Endodermal cell (in vitro differentiated cells): ENCODE measurements at places on chromosomes 16 and 17.

DNA sequence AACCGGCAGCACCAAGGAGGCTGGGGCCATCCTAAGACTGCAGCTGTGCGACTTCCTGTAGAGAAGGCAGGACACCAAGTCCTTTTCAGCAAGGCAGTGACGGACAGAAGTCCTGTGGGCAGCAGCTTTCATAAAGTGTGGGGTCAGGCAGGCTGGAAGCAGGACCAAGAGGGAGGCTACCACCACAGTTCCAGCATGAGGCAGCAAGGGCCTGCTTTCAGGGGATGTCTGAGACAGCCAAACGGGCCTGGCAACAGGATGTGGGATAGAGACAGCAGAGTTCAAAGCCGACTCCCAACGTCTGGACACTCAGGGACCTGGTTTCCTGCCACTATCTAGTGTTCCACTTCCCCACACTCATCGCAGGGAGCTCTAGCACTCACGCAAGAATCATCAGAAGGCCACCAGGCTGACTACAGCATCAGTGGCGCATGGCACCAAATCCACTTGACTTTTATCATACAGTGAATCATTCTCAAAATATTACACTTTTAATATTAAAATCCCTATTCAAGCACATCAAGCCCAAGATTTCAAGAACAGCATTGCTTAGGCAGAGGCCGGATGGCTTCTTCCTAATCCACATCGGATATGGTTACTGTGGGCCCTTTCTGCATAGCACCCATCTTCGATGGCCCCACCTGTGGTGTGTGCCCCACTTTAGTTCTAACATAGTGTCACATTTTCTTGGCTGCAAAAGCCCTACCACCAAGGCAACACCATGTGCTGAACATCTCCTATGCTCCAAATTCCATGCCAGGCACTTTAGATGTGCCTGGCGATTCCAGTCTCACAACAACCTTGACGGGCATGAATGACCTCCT is 5.2 kb downstream of the USP7 start:
- DNase-seq: peak; percentile 59

DNA sequence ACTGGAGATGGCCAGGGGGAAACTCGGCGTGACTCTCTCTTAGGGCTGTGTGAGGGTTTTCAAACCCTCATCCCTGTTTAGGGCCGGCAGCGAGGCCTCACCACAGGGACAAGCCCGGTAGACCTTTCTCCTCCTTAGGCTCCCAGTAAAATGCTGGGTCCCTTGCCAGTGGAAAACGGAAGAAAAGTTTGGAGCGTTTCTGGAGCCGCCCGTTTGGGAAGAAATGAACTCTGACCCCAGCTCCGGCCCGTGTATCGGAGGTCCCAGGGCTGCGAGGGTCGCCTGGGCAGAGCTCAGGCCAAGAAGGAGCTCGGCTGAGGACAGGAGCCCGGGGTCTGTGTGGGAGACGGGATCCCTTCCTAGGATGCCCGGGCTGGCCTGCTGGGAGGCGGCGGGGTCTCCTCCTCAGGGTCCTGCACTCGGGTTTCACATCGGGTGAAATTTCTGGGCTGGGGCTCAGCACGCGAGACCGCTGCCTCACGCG is 23.2 kb downstream of the ZNF213 start:
- DNase-seq: peak; percentile 82

- peak; percentile 97 for DNase-seq
Measured at GRCh38 chr17:7929158-7930023, at the start of gene KCNAB3. Gene KCNAB3 (minus strand): TSS chr17:7929856. CDS start chr17:7929435, 421 bp downstream.

DNA sequence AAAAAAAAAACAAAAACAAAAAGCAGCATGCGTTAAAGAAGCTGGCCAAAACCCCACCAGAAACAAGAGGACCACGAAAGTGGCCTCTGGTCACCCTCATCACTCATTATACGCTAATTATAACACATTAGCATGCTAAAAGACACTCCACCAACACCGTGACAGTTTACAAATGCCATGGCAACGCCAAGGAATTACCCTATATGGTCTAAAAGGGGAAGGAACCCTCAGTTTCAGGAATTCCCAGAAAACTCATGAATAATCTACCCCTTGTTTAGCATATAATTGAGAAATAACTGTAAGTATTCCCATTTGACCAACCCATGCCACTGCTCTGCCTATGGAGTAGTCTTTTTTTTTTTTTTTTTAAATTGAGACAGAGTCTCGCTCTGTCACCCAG is 77.6 kb downstream of the EMP2 start:
- DNase-seq: no peak

DNA sequence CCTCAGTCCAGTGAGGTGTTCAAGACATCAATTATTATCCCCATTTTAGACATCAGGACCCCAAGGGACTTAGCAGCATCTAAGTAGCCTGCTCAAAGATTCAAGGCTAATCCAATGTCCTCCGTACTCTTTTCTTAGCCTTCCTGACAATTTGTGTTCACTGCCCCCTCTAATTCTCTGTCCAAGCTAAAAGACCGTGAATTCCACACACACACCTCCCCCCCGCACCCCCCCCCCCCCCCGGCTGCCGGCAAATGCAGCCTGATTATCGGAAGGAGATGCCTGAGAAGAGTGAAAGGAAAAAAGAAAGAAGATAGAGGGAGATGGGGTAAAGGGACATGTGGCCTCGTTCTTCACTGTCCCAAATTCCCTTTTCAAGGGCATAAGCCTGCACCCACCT is 58.1 kb upstream of the NLK start:
- DNase-seq: no peak

DNA sequence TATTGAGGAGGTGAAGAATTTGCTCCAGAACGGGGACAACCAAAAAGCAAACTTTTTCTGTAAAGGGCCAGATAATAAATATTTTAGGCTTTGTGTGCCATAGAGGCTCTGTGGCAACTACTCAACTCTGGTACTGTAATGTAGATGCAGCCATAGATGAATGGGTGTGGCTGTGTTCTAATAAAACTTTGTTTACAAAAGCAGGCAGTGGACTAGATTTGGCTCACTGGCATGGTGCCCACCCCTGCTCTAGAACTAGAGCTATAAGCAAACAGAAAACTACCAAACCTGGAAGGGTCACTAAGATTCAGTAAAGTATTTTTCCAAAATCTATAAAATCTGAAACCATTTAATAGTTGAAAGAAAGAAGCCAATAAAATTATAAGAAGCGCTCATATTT is 24.6 kb upstream of the SMURF2 start:
- DNase-seq: no peak

DNA sequence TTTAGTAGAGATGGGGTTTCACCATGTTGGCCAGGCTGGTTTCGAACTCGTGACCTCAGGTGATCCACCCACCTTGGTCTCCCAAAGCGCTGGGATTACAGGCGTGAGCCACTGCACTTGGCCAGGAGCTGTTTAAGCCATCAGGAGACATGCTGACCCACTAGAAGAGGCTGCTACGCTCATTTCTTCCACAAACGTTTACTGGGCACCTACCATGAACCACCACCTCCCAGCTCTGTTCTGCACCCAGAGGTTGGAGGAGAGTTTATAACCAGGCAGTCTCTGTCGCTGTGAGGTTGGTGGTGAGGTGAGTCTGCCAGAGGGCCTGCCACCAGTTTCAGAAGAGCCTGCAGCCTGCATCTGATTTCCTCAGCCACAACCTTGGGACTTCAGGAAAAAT is 51.8 kb downstream of the SF3B3 start:
- DNase-seq: no peak

DNA sequence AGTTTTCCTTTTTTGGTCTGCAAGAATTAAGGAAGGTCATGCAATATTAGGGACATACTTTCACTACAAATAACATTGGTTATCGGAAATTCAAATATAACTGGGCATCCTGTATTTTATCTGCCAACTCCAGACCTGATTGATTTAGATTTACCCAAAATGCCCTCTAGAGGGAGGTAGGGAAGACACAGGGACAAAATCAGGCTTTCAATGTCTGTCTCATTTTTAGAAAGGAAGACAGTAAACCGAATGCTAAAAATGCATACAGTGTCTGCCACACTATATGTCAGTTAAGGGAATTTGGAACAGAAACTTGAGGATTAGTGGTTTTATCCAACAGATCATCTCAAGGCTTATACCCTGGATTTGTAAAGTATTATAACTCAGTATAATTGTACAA is 161.7 kb upstream of the SOX9 start:
- no peak for DNase-seq

- no peak for DNase-seq
Measured at GRCh38 chr16:73871088-73871733, 425.4 kb upstream of the PSMD7 start.

- no peak for DNase-seq
Measured at GRCh38 chr17:8441690-8442089, 6.0 kb downstream of the NDEL1 start.

DNA sequence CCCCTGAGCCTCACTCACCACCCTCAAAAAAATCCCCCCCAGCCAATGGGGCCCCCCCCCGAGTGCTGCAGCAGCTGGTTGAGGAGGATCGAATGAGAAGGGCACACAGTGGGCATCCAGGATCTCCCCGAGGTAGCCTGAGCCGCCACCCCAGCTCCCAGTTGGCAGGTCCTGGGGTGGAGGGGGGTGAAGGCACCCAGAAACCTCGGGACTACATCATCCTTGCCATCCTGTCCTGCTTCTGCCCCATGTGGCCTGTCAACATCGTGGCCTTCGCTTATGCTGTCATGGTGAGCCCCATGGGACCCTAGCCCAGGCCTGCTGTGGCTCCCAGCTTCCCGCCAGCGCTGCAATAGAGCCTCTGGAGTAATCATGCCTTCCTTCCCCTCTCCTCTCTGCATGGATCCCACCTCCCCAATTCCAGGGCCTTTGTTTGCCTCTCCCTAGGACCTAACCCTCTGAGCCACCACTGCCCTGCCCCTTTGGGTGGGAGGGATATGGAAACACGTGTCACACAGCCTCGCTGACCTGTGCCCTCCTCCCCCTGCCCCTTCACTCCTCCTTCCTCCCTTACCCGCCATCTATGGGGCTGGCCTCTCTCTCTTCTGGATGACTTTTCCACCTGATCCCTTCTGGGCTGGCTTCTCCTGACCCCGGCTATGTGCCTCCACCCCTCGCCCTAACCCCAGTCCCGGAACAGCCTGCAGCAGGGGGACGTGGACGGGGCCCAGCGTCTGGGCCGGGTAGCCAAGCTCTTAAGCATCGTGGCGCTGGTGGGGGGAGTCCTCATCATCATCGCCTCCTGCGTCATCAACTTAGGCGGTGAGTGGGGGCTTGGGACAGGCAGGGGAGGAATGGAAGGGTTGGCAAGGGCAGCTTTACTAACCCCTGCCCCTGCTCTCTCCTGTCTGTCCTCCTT is 1.9 kb downstream of the PRRT2 start:
- no peak for DNase-seq

- no peak for DNase-seq
Measured at GRCh38 chr16:88673716-88674379, 11.0 kb upstream of the MVD start.

DNA sequence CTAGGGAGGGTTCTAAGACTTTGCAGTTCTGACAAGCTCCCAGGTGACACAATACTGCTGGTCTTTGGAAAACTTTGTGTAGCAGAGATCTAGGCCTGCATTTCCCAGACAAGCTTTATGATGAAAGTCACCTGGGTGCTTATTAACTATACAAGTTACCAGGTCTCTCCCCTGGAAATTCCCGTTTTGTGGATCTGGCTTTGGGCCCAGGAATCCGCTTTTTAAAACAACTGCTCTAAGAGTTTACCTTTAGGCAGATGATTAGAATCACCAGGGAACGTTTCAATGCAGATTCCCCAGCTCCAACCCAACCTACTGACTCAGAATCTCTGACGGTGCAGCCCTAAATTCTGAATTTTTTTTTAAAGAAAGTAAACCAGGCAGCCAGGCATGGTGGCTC is 36.3 kb downstream of the MYH3 start:
- no peak for DNase-seq

GRCh38 chr17:5783269-5783668 is 199.0 kb upstream of the NLRP1 start:
- DNase-seq: no peak

DNA sequence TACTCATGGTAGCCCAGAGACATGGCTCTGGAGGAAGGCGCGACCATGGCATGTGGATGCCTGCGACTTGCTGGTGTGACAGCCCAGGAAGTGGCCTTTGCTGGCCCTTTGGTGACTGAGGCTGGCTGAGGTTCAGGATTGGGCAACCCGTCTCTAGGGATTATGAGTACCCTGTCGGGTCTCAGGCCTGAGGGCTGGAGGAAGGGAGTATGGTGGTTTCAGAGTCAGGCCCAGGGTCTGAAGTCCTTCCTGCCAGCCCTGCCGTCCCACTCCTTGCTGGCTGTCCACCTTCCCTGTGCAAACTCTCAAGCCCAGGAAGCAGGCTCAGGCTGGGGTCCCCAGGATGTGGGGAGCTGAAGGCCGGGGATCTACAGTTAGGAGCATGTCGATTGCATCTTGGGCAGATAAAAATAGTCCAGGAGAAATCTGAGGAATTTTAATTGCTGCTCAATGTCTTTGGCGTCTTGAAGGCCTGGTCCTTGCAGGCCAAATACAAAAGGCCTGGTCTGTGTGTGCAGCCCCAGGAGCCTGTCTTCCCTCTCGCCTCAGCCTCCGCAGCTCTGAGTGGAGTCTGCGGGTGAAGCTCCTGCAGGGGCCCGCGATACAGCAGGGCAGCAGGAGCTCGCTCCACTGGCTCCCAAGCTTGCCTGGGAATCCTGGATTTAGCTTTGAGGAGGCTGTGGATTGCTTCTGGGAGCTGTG is 52.5 kb downstream of the NKD1 start:
- no peak for DNase-seq

DNA sequence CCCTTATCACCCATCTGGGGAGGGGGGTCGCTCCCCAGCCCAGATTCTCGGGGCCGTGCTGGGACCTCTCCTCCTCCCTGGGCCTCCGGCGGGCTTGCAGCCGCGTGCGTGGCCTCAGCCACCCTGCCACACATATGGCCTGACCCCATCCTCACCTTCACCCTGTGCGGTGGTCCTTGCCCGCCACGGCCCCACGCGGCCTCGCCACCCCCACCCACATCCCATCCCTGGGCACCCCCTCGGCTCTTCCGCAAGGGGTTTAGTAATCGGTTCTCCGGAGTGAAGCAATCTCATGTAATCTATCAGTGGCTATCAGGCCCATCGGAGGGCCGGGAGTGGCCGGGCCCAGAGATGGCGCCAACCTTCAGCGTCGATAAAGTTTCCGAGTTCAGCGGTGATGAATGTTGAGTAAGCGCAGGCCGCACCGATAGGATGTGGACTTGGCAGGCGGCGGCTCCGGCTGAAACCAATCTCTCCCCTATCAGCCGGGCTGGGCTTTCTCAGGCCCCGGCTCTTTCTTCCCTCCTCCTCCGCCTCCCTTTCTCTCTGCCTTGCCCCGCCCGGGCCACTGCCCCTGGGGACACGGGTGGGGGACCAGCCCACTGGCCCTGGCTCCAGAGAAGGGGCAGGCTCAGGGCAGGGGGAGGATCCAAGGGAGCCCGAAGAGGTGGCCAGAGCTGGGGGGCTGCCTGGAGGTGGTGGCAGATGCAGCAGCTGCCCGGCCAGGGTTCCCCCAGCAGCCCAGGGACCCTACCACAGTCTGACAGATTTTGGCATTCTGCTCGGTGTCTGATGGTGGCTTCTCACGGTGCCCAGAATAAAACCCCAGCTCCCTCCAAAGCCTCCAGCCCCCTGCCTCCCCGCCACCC is 20.8 kb downstream of the ZFPM1 start:
- DNase-seq: no peak

GRCh38 chr17:49694847-49695697 is 12.7 kb downstream of the SLC35B1 start:
- DNase-seq: peak; percentile 92

- no peak for DNase-seq
Measured at GRCh38 chr16:72246423-72246822, 74.5 kb upstream of the PMFBP1 start.

- DNase-seq: no peak
Measured at GRCh38 chr16:4754865-4755264, 12.1 kb downstream of the ZNF500 start.

- peak; percentile 97 for DNase-seq
Measured at GRCh38 chr17:79788989-79789942, 7.6 kb downstream of the CBX8 start.

GRCh38 chr17:32486111-32486700 is 587 bp upstream of the CDK5R1 start:
- peak; percentile 93 for DNase-seq

- no peak for DNase-seq
Measured at GRCh38 chr17:72832306-72832705, 260.2 kb downstream of the SLC39A11 start.
